ENCODE measurements at places on chromosomes 16 and 17.

- peak; percentile 18 for DNase-seq
These were observed 25.1 kb downstream of the MINK1 start for GRCh38 chr17:4858068-4858881.

DNA sequence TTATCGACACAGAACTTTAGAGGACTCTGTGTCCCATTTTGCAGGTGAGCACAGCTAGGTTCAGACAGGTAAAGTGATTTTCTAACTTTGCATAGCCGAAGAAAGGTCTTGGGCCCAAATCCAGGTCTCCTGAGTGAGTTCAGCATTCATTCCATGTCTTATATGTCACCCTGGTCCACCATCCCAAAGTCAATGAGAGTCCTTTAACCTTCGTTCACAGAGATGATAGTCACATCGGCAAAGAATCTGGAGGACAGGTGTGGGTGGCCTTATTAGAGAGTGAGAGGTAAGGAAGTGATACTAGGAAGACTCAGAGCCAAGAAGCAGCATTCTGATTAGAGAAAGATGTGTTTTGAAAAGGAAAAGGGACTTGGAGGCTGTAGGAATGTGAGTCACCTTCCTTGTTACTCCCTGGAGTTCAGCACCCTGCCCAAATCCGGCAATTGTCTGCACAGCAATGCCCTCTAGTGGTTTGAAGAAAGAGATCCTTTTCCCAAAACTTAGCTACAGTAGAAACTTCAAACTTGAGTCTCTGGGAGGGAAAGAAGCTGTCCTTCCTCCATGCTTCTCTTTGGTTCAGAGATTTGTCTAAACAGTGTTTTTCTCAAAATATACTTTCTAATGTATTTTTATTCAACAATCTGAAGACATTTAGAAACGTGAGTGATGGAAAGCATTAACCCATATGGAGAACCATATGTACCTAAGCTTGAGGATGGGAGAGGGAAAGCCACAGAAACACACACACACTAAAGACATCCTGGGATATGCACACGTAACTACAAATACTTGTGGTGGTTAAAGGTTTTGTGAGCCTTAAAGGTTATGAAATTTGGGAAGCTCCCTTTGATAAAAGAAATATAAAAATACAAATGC is 96.4 kb upstream of the SHISA6 start:
- DNase-seq = peak; percentile 49

DNA sequence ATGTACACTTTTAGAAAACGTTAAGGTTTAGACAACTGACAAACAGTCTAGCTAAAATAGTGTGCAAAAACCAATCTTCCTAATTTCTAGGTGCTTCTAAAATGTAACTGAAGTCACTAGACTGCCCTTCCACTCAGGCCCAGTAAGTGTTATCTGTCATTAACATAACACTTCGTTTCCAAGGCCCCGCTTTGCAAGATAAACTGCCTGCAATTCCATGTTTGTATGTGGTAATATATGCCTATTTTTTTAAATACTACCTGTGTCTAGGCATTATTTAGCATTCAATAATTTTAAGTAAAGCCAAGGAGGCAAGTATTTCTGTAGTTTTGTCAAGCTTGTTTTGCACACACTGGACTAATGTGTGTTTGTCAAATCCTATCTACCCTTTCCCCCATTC is 3.2 kb downstream of the USP32 start:
- no peak for DNase-seq

GRCh38 chr17:17042851-17043460 is 699 bp downstream of the MPRIP start:
- peak; percentile 87 for DNase-seq

DNA sequence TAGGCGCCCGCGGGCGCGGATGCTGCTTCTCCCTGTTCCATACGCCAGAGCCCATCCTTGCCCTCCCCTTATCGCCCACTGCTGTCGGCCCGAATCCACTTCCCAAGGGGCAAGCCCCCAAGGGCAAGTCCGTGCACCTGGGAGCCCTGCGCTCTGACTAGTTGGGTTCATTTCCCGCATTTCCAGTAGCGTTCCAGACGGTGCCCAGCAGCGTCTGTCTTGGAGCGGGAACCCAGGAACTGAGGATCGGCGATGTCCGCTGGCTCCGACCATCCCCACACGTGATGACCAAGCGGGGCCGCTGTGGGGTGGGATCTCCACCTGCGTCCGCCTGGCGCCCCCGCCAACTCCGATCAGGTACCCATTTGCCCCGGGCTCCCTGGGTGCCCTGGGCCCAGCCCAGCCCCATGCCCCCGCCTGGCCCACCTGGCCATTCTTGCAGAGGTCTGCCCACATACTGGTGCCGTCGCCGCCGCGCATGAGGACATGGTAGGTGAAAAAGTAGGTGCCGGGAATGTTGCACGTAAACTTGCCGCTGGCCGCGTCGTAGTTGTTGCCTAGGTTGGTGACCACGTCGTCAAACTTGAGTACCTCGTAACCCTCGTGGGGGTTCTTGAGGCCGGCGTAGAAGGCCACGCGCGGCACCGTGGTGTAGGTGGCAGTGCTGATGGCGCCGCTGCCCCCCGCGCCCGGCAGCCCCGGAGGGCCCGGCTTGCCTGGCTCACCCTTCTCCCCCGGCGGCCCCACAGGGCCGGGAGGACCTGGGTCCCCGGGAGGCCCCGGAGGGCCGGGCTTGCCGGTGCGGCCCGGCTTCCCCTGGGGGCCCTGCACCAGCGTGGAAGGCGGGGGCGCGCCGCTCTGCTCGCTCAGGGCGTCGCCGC is 837 bp downstream of the C1QL1 start:
- no peak for DNase-seq

- no peak for DNase-seq
These were observed 2.7 kb downstream of the KRT36 start for GRCh38 chr17:41486809-41487530.

DNA sequence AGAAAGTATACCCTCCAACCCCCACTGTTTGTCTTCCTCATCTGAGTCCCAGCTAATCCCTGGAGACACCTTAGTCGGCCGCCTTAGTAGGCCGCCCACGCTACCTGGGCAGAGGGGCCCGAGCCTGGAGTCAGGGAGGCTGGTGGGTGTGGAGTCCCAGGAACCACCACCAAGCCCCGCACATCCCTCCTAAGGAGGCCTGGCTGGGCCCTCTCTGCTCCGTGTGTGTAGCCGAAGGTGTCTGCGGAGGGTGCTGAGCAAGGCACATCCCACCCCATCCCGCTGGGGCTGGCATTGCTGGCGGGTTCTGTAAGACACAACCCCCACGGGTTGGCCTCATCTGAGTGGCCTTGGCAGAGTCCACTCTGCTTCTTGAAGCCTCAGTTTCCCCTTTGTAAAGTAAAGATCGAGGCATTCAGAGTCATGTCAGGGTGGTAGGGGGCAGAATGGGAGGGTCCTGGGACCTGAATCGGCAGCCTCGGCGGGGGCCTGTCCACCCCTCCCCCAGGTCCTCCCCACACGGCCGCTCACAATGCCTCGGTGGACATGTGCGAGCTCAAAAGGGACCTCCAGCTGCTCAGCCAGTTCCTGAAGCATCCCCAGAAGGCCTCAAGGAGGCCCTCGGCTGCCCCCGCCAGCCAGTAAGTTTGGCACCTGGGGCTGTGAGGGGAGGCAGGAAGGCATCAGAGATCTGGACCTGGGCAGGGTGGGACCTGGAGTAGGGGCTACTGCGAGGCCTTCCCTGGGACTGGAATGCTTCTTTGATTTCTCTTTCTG is 15.2 kb upstream of the ADGRG3 start:
- DNase-seq = no peak

GRCh38 chr16:13875614-13876284 is 44.2 kb upstream of the ERCC4 start:
- DNase-seq = no peak

GRCh38 chr17:37792787-37793186 is 47.9 kb upstream of the HNF1B start:
- peak; percentile 68 for DNase-seq

- no peak for DNase-seq
These were observed 56.0 kb upstream of the ENPP7 start for GRCh38 chr17:79674506-79675412.

DNA sequence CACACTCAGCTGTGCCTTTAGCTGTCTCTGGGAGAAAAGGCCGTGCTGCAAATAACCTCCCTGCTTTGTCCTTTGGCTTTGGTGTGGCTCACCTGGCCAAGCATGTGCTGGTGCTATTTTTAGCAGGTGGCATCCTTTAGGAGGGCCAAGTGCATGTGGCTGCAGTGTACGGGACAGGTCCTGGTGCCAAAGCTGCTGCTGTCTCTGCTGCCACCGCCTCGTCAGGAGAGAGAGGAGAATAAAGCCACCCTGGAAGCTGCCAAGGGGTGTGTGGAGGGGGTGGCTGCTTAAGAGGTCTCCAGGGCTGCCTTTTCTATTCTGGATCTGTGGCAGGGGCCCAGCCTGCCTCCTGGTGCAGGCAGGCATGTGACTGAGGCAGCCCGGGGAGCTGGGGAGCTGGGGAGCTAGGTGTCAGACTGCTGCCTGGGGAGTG is 6.2 kb downstream of the AKAP1 start:
- DNase-seq = no peak

DNA sequence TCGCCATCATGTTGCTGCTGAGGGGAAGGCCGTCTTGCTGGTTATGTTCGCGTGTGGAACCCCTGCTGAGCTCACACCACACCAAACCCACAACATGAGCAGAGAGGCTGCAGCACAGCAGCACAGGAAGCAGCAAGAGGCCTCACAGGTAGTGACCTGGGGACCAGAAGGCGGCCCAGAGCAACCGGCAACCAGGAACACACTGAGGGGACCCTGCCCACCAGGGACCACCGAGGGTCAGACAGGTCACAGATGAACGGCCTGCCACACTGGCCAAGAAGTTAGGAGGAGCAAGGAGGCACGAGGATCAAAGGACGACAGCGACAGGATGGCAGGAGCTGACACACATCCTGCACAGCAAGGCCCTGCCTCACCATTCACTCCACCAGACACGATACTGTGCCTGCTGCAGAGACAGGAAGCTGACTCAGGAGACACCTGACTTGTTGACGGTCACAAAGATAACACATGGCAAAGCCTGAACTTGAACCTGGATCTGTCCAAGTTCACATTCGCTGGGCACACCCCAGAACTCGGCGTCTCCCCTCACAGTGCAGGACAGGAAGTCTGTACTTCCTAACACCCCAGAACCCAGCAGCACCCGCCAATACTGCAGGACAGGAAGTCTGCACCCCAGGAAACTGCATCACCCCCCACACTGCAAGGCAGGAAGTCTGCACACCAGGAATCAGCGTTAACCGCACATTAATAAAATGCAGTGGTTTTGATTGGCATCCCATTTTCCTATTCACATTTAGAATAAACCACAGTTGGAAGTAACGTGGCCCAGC is 98.5 kb downstream of the ZNF778 start:
- peak; percentile 89 for DNase-seq

GRCh38 chr17:31508288-31509094 is 117.0 kb downstream of the RAB11FIP4 start:
- DNase-seq = no peak

Data from fibroblast of skin of back (primary cell).